ENCODE measurements at places on chromosomes 4 and X.

DNA sequence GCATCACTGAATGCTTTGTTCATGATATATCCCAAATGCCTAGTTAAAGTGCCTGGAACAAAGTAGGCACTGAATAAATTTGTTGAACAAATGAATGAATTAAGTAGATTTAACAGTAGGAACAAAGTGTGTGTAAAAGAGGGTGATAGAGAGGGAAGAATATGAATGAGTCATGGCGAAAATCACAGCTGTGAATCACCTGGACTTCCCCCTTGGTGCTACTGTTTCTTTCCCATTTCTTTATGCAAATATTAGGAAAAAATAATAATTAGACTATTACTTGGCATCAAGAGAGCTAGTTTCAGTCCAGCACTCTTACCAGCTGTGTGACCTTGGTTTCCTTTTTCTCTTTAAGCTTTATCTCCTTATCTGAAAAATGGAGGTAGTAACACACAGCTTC is 9.2 kb downstream of the SPIN3 start:
- DNase-seq: peak; percentile 10

DNA sequence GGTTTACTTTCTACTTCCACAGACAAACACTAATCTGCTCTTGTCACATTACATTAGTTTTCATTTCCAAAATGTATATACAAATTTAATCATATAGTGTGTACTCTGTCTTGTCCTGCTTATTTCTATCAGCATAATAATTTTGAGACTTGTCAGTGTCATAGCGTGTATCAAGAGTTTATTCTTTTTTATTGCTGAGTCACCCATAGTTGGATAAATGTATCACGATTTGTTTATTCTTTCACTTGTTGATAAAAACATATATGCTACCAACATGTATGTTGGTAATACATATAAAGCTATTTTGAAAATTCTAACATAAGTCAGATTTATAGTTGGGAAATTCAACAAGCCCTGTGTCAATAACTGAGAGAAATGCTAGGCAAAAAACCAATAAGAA is 261.2 kb downstream of the TRAM1L1 start:
- DNase-seq: no peak

DNA sequence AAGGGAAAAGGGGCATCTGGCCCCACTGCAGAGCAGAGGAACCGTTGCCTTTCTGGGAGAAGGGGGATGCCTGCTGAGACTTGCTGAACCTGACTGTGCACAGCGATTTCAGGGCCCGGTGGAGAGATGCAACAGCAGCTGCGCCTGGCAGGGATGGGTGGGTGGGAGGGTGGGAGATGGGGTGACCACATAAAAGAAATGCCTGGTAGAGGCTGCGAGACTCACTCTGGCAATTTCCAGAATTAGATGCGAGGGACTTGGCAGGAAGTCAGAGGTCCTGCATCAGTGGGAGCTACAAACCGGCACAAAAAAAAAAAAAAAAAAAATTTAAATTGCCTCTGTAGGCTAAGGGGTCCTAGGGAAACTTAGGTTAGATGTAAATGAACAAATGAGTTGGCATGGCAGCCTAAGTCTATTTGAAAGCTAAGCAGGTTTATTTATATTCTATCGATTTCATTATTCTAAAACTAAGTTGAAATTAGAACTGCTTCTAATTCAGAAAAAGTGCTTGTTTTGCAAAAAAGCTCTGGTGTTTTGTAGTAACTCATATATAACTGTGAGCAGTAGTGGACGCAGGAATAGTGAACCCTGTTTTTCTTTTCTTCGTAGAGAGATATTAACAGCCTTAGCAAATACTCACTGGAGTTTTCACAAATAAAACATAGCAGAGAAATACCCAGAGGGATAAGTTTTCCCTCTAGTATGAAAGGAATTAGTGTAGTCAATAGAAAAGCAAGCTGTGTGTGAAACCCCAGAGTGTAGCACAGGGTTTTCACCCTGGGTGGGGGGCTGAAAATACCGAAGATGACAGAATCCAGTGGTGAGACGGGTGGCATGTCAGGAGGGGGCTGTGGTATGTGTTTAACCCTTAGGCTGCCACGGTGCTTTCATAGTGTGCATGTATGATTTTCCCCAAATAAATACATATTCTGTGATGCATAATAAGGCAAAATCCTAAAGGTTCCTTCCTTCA is 130.1 kb downstream of the EGF start:
- no peak for DNase-seq

GRCh38 chr4:159126716-159127115 is 23.8 kb downstream of the RAPGEF2 start:
- no peak for DNase-seq

DNA sequence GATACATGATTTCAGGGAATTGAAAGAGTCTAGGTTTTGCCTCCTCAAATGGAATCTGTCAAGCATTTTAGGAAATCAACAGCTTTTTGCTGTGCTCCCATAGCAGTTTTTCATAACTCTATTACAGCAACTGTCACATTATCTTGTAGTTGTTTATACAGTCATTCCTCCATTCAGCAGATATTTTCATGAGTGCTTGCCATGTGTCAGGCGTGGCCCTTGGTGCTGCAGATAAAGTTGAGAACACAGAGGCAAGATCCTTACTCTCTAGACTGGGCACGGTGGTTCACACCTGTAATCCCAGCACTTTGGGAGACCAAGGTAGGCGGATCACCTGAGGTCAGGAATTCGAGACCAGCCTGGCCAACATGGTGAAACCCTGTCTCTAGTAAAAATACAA is 67.3 kb downstream of the MCUB start:
- no peak for DNase-seq

DNA sequence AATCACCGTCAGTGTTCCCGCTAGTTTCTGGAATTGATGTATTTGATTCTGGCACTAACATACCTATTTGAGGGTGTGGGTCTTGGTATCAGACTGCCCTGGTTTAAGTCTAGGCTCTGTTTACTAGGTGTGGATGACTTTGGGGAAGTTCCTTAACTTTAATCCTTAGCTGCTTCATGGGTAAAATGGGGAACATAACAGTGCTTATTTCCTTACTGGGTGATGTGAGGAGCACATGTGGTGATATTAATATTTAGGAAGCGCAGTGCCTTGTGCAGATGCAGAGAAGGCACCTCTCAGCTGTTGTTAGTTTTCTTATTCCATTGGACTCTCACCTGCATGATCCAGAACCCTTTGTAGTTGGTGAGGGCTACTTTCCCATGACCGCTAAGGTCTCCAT is 17.1 kb downstream of the RNF4 start:
- no peak for DNase-seq

All from stimulated activated CD4-positive, alpha-beta T cell treated with anti-CD3 and anti-CD28 coated beads, Interleukin-4, amount 100 ng/mL, for 24 hours (primary cell).